MV-4-11 (cell line): ENCODE measurements at places on chromosomes 16 and 17.

- no peak for DNase-seq
Observed at GRCh38 chr17:266701-267667, 85.5 kb upstream of the DOC2B start.

GRCh38 chr17:49829026-49829425 is 18.8 kb downstream of the TAC4 start:
- no peak for DNase-seq

- DNase-seq, result no peak
Observed at GRCh38 chr16:457732-458400, 32.4 kb downstream of the RAB11FIP3 start.

DNA sequence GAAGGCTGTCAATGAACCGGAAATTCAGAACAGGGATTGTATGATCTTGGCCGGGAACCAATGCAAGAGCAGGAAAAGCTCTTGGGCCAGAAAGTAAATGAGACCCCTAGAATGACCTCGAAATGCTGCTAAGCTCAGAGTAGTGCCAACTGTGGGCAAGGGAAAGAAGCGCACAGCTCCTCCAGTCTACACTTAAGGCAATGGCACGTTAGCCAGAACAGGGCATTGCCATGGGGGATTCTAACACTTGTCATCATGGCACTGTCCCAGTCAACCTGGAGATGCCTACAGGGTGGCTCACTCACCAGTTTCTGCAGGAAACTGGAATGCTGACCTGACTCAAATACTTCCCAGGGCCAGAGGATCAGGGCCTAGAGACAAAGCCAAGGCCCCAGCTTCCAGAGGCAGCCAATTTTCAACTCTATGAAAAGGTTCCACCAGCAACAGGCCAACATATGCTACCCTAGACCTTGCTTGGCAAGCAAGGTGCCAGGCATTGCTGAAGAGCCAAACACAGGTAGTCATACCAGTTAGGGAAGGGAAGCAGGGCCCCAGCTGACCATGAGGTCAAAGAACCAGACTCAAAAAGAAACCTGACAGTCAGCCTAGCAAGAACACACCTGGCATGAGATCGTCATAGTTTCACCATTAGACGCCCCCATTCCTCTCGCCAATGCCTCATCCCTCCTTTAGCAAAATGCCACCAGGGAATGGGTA is 34.9 kb downstream of the ARHGAP17 start:
- DNase-seq, result no peak

DNA sequence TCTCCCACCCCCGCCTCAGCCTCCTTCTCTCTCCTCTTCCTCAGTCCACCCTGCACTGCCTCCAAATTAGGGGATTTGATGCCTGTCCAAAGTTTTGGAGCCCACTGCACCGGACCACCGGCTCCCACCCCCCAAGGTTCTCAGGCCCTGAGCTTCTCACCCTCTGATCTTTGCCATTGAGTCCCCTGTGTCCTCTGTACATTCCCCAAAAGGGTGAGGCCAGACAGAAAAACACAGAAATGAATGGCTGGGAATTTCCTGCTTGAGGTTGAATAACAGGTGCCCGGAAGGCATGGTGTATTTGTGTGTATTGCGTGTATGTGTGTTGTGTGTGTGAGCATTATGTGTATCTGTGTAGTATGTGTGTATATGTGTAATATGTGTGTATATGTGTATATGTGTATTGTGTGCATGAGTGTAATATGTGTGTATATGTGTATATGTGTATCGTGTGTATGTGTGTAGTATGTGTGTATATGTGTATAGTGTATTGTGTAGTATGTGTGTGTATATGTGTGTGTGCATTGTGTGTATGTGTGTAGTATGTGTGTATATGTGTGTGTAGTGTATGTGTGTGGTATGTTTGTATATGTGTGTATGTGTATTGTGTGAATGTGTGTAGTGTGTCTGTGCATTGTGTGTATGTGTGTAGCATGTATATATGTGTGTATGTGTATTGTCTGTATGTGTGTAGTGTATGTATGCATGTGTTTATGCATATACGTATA is 16.0 kb upstream of the CCL17 start:
- DNase-seq, result no peak

- DNase-seq, result no peak
Observed at GRCh38 chr16:13127144-13127543, 225.7 kb downstream of the SHISA9 start.

DNA sequence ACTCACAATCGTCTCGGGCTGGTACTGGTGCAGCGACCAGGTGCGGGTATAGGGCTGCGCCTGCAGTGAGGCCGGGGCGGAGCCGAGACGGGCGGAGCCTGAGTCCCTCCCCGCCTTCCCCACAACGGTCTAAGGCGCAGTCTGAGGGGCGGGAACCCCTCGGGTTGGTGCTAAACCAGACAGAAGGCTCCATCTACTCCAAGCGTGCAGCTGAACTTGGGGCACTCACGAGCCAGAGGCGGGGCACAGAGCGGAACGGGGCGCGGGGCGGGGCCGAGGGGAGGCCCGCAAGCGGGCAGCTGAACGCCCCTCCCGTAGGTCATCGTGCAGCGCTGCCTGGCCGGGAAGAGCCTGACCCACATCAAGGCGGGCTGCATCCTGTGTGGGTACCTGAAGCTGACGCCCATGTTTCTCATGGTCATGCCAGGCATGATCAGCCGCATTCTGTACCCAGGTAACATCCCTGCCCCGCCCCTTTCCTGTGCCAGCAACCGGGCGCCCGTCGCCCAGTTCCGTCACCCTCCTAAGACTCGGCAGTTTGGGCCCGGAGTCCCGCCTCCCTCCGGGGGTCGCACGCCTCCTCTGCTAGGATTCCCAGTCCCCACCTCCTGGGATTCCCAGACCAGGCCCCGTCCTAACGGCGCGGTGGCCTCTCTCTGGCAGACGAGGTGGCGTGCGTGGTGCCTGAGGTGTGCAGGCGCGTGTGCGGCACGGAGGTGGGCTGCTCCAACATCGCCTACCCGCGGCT is 5.0 kb downstream of the SLC5A2 start:
- DNase-seq, result no peak

- DNase-seq, result no peak
Observed at GRCh38 chr16:47877166-47877565, 278.6 kb downstream of the ABCC12 start.

DNA sequence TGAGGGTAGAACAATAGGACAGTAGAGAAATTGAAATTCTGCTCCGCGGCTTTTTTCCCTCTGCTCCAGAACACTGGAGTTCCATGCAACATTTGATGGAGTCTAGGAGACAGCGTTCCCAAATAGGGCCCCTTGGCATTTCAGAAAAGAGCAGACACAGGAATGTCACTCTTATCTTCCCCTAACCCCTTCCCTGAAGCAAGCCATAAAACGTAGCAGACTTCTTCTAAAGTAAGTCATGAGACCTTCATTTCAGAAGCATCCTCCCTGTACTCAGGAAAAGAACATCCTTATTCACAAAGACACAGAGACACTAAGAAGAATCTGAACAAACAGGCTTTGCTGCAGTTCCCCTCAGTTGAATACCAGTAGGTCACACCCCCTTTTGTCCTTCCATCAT is 296.1 kb upstream of the SOX9 start:
- DNase-seq, result no peak

- DNase-seq, result no peak
Observed at GRCh38 chr16:61820398-61820797, 215.8 kb downstream of the CDH8 start.

DNA sequence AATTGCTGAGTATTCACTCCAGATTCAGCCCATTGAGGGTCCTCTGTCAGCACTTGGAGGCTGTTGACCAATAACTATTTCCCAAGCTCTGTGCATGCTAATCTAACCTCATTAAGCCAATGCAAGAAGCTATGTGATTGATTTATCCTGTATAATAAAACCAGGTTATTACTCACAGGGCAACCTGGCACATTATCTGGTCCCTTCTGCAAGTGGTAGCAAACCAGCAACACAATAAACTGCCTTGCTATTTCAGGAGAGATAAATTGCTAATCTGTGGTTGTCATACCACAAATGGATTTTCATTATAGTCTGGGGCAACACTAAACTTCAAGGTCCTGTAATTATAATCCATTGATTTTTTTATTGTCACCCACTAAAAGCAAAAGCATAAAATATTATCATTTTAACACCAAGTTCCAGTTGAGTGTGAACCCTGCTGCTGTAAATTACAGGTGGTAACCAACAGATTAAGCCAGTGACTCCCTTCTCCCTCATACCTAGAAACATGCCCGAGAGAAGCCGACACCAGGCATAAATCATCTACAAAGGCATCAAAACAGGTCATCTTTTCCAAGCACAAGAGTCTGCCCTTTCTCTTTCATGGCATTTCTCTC is 51.1 kb upstream of the SOX9 start:
- DNase-seq, result no peak
